ENCODE measurements at places on chromosomes 12 and 14.

DNA sequence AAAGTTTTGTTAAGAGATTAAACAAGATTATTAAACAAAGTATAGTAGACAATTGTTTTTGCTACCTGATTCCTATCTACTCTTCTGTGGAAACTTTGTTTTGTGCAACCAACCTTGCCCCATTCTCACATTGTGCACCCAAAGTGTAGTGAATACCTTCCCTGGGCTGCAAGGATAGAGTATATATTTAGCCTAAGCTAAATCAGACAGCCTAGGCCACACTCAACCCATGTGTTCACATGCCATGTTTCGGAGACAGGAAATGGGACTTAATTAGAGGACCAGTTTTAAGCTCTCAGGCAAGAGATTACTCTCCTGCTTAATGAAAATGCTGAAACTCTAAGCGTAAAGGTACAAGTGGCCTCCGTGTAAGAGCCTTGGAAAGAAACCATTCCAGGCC lies 734.9 kb upstream of the USP15 start:
- H3K36me3 ChIP-seq = no peaks in the 10 kb centered on the region
- DNase-seq = no peak
- no peak overlapping the region for H3K27ac ChIP-seq
- H3K4me3 ChIP-seq = no peak overlapping the region
- H3K4me1 ChIP-seq = no peaks in the 10 kb centered on the region
- no peaks in the 10 kb centered on the region for H3K27me3 ChIP-seq

- no peaks in the 10 kb centered on the region for H3K36me3 ChIP-seq
- no peaks in the 10 kb centered on the region for H3K27me3 ChIP-seq
- no peak overlapping the region for H3K27ac ChIP-seq
- DNase-seq = no peak
These were observed 462.5 kb downstream of the NAV3 start for GRCh38 chr12:78293059-78293686.

DNA sequence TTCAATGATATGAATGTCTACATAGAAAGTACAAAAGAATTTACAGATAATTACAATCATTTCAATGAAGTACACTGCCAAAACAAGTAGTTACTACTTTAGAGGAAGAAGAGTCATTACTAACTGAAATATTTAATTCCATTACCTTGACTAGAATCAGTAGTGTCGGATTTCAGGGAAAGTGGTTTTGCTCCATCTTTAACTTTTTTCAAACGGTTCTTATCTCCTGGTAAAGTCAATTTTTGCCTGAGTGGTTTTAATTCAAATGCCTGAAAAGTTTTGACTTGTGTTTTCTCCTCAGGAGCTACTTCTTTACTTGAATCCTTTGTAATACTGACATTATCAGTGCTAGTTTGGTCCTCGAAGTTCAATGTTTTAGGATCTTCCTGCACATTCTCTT lies 6.9 kb downstream of the ZFC3H1 start:
- no peaks in the 10 kb centered on the region for H3K36me3 ChIP-seq
- H3K4me3 ChIP-seq = no peak overlapping the region
- no peaks in the 10 kb centered on the region for H3K27me3 ChIP-seq
- H3K27ac ChIP-seq = no peak overlapping the region
- no peak for DNase-seq

DNA sequence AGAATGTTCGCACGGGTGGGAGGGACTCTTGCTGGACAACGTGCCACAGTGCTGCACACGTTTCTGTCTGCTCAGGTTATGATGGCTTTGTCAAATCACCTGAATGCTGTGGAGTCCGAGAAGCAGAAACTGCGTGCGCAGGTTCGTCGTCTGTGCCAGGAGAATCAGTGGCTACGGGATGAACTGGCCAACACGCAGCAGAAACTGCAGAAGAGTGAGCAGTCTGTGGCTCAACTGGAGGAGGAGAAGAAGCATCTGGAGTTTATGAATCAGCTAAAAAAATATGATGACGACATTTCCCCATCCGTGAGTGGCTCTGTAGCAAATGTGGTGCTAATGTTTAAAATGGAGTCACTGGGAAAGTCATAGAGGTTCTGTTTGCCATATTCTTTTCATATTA lies 28.5 kb downstream of the KLC1 start:
- DNase-seq = no peak
- no peak overlapping the region for H3K4me3 ChIP-seq
- no peak overlapping the region for H3K27ac ChIP-seq
- no peaks in the 10 kb centered on the region for H3K27me3 ChIP-seq
- no peaks in the 10 kb centered on the region for H3K36me3 ChIP-seq

- no peak overlapping the region for H3K4me3 ChIP-seq
- H3K27me3 ChIP-seq = no peaks in the 10 kb centered on the region
- peaks cover 2% of the 10 kb centered on the region for H3K4me1 ChIP-seq
- no peak overlapping the region for H3K27ac ChIP-seq
These were observed 6.4 kb downstream of the PDE1B start for GRCh38 chr12:54555670-54556257.

DNA sequence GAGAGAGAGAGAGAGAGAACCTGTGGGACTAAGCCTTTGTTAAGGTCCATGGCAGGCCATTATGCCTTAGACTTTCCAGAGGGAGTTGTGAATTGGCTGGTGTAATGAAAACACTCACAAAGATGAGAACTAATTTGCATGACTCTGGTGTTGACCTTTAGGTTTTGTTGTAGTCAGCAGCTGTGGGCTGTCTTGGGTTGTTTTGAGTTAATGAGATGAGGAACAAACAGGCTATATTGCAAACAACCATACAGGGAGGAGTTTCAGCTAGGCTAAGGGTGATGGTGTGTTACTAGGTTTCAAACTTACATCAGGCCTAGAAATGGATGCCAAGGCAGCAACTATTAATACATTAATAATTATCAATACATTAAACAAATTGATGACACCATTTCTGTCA lies 26.3 kb downstream of the ATXN7L3B start:
- no peaks in the 10 kb centered on the region for H3K36me3 ChIP-seq
- H3K4me1 ChIP-seq = no peaks in the 10 kb centered on the region
- DNase-seq = no peak
- no peaks in the 10 kb centered on the region for H3K27me3 ChIP-seq
- no peak overlapping the region for H3K4me3 ChIP-seq

- H3K27me3 ChIP-seq = no peaks in the 10 kb centered on the region
- DNase-seq = no peak
- no peaks in the 10 kb centered on the region for H3K4me1 ChIP-seq
- H3K27ac ChIP-seq = no peak overlapping the region
These were observed 316.7 kb upstream of the KITLG start for GRCh38 chr12:88896958-88897357.

DNA sequence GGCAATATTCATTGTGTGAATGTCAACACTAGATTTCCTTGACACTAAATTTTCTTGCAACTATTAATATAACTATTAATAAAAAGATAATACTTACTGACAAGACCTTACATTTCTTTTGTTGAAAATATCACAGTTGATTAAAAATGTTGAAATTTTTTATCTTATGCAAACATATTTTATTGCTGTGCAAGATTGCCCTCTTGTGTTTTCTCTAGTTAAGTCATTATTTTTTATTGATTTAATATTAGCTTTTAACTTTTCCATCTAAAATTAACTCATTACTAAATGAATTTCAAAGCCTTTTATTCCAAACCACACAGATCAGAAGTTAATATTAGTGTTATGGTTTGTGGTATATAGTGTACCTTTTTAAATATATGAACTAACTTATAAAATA lies 11.7 kb upstream of the NAA30 start:
- no peak overlapping the region for H3K4me3 ChIP-seq
- H3K4me1 ChIP-seq = no peaks in the 10 kb centered on the region
- H3K36me3 ChIP-seq = no peaks in the 10 kb centered on the region
- no peaks in the 10 kb centered on the region for H3K27me3 ChIP-seq

GRCh38 chr12:3658327-3659163 lies 94.4 kb downstream of the CRACR2A start:
- no peaks in the 10 kb centered on the region for H3K27me3 ChIP-seq
- no peaks in the 10 kb centered on the region for H3K36me3 ChIP-seq
- no peak for DNase-seq
- H3K4me3 ChIP-seq = no peak overlapping the region

DNA sequence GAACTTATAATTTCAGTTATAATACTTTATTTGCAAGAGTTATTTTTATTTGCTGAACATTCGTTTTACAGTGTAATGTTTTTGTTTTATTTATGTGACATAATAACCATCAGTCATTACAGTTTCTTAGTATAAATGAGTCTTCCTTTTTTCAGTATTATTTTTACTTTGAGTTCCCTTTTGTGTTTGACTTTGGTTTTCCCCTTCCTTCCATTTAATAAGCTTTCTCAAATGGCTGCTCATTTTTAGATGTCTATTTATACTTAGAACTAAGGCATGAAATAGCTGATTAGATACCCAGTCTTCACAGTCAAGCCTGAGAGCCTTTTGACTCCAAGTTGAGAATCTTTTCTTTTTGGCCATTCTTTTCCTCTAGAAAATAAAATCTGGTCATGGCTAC lies 404.5 kb downstream of the LRFN5 start:
- DNase-seq = no peak
- no peaks in the 10 kb centered on the region for H3K27me3 ChIP-seq
- no peak overlapping the region for H3K27ac ChIP-seq
- H3K4me1 ChIP-seq = no peaks in the 10 kb centered on the region
- H3K4me3 ChIP-seq = no peak overlapping the region
- no peaks in the 10 kb centered on the region for H3K36me3 ChIP-seq

GRCh38 chr12:114799574-114800487 lies 115.9 kb upstream of the TBX3 start:
- no peaks in the 10 kb centered on the region for H3K36me3 ChIP-seq
- H3K4me1 ChIP-seq = no peaks in the 10 kb centered on the region
- H3K4me3 ChIP-seq = no peak overlapping the region

GRCh38 chr14:104974146-104974541 lies 4.0 kb downstream of the AHNAK2 start:
- H3K4me1 ChIP-seq = peaks cover 88% of the 10 kb centered on the region
- peak overlapping the region; percentile 31 for H3K4me3 ChIP-seq
- no peak for DNase-seq
- H3K27me3 ChIP-seq = no peaks in the 10 kb centered on the region
- peak overlapping the region; percentile 99 for H3K27ac ChIP-seq

DNA sequence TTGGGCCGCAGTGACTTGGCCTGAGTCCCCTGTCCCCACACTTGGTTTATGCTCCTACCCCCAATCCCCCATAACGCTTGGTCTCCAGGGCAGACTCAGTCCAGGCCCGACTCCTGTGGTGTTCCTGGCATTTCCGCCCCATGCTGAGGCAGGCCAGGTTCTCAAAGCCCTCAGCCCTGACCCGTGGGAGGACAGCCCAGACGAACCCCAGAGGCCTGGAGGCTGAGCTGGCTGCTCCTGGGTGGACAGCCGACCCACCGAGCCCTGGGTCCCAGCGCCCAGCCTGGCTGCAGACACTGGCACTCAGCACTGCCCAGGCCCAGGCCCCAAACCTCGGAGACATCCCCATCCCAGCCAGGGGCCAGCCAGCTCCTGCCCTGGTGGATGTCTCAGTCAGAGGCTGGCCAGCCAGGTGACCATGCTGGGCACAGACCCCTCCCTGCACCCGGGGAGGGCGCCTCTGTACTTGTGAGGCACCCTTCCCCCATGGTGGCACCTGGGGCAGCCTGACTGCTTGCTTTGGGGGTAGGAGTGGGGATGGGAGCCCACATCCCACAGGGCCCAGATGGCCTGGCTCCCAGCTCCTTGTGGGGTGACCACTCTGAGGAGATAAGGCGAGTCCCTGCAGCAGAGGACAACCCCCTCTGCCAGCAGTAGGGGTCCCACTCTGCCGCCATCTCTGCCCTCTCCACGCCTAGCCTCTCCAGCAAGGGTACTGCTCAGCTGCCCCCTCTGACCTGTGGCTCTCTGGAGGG lies 1.4 kb downstream of the PLD4 start:
- peak; percentile 82 for DNase-seq
- no peaks in the 10 kb centered on the region for H3K27me3 ChIP-seq
- H3K36me3 ChIP-seq = no peaks in the 10 kb centered on the region
- H3K4me1 ChIP-seq = no peaks in the 10 kb centered on the region

- H3K36me3 ChIP-seq = no peaks in the 10 kb centered on the region
- H3K27me3 ChIP-seq = no peaks in the 10 kb centered on the region
- no peak overlapping the region for H3K4me3 ChIP-seq
- no peak for DNase-seq
- H3K27ac ChIP-seq = peak overlapping the region; percentile 41
- H3K4me1 ChIP-seq = no peaks in the 10 kb centered on the region
These were observed 125.5 kb upstream of the DCN start for GRCh38 chr12:91307957-91308670.

GRCh38 chr12:61521258-61521657 lies 738.9 kb upstream of the USP15 start:
- H3K27ac ChIP-seq = no peak overlapping the region
- H3K4me1 ChIP-seq = no peaks in the 10 kb centered on the region
- no peak overlapping the region for H3K4me3 ChIP-seq
- no peaks in the 10 kb centered on the region for H3K36me3 ChIP-seq
- H3K27me3 ChIP-seq = no peaks in the 10 kb centered on the region
- no peak for DNase-seq

Data from vagina (tissue), 2 donors.